Cortex of kidney (tissue), 1 donor: ENCODE measurements at places on chromosomes 12 and 14.

DNA sequence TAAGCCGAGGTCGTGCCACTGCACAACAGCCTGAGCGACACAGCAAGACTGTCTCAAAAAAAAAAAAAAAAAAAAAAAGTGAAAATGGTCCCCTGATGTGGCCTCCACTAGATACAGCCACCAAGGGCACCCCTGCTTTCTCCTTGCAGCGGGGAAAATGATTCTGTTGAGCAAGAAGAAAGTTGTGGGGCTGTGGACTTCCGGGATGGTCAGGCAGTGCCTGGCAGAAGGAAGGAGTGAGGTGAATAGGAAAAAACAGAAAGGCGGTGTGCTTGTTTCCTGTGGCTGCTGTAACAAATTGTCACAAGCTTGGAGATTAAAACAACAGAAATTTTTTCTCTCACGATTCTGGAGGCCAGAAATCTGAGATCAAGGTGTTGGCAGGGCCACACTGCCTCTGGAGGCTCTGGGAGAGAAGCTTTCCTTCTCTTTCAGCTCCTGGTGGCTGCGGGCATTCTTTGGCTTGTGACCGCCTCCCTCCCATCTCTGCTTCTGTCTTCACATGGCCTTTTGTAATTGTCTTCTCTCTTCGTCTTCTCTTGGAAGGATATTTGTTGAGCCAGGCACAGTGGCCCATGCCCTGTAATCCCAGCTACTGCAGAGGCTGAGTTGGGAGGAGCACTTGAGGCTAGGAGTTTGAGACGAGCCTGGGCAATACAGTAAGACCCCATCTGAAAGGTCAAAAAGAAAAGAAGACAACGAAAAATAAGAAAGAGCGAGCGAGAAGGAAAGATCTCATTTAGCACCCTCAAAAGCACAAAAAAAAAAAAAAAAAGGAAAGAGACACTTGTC, 116.6 kb upstream of the MED13L start:
- no peak for DNase-seq

DNA sequence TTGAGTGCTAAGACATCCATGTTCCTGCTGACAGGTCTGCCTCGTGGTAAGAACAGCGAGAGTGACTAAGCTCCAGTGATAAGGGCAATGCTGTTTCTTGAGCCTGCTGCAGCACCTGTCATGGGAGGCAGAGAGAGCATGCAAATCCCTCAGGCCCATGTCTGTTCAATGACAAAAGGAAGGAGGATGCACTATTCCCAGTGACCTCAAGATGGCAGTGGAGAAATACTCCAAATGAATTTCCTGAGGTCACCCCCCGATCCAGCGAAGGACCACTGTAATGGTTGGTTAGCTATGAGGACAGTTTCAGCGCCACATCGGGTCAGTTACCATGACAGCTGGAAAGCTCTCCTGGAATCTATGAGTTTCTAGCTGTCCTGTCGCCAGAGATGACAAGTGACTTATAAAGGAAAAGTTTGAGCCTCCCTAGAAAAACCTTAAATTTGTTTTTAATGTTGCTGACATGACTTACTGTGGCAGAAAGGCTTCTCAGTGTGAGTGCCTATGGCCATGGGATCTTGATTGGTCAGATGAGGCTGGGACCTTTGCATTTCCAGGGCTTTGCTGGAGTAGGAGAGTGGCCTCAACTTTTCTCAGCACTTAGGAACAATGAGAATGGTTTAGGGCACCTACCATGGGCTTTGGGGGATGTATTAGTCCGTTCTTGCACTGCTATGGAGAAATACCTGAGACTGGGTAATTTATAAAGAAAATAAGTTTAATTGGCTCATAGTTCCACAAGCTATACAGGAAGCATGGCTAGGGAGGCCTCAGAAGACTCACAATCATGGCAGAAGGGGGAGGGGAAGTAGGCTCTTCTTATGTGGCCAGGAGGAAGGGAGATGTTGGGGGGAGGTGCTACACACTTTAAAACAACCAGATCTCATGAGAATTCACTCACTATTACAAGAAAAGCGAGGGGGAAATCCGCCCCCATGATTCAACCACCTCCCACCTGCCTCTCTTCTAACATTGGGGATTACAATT, 88.0 kb upstream of the TMEM260 start:
- no peak for DNase-seq

DNA sequence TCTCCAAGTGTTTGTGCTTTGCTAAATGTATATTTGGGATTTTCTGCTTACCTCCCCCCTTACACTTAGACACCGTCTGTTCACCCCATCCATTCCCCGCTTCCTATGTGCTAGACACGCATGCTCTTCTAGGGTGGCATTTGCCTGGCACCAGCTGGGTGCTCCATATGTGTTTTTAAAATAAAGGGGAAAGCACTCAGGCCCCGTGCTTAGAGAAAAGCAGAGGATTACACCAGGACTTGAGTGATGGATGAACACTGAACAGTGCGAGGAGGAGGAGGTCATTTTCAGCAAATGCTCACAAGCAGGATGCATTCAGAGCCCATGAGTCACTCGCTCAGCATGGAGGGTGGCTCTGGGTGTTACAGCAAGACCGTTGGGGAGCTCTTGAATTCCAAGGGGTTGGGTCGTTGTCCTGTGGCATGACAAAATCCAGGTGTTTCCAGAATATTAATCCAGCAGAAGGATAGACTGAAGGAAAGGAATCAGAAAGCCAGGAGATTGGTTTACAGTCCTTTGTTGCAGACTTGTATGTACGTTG, 2.9 kb upstream of the BDKRB1 start:
- no peak for DNase-seq

- no peak for DNase-seq
Measured at GRCh38 chr12:66371982-66372381, 69.7 kb downstream of the HELB start.

DNA sequence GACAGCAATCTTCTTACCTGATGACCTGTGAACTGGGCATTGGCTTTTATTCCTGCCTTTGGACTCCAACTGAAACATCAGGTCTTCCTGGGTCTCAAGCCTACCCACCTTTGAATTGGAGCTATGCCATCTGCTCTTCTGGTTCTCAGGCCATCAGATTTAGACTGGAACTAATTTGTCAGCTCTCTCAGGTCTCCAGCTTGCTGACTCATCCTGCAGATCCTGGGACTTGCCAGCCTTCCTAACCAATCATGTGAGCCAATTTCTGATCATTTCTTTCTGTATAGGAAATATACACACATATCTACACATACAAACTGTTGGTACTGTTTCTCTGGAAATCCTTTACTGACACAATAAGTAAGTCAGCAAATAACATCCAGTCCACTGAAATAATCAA, 65.3 kb upstream of the TSPAN8 start:
- no peak for DNase-seq

GRCh38 chr12:2017546-2018337, 13.5 kb upstream of the DCP1B start:
- DNase-seq, result no peak

DNA sequence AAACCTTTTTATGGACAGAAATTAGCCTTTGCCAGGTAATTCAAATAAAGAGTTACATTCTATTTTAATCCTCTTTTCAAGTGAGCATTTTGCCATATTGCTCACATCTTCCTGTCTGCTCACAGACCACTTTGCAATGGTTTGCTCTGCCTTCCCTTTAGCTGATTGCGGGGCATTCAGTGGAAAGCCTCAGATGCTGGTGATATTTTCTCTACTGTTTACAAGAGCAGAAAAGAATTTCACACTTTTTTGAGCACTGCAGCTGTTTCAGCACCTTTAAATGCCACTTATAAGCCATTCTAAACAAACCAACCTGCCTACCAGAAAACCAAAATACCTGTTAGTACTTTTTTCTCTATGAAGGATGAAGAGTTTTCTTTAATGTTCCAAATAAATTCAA, 195.7 kb upstream of the LRIG3 start:
- no peak for DNase-seq

DNA sequence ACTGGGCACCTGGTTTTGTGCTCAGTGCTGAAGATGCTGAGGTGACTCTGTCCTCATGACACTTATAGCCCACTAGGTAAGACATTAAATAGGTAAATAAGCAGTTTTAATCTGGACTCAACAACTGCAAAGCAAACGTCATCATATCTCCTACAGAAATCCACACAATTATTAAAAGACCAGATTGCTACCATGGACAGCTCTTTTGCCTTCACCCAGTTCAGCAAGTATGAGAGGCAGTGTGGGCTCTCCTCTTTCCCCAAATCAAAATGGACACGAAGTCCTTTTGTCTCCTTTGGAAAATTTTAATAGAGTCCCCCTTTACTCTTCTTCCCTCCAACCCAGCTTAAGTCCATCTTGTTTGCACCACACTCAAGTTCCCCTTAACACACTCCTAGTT, 171.1 kb downstream of the RPAP3 start:
- no peak for DNase-seq

DNA sequence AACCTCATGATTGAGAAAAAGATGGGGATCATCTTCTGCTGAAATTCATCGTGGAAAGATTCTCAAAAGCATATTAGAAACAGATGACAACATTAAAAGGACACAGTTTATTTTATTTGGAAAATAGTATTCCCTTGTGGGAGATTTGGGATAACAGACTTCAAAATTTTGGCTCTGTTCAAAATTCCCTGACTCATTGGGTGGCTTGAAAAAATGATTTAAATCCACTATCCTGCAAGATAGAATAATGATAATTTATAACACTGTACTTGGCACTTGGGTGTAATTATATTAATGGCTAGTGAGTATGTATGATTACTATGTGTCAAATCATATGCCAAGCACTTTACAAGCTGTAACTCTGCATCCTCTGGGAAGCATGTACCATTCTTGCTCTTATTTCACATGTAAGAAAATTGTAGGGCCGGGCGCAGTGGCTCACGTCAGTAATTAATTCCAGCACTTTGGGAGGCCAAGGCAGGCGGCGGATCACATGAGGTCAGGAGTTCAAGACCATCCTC, 128.8 kb downstream of the LMNTD1 start:
- DNase-seq, result no peak

GRCh38 chr14:36442824-36443241, 77.2 kb downstream of the NKX2-1 start:
- no peak for DNase-seq

- no peak for DNase-seq
Measured at GRCh38 chr12:121145221-121145620, 12.5 kb downstream of the P2RX7 start.

GRCh38 chr12:6265038-6265405, 45.5 kb upstream of the PLEKHG6 start:
- DNase-seq, result no peak

DNA sequence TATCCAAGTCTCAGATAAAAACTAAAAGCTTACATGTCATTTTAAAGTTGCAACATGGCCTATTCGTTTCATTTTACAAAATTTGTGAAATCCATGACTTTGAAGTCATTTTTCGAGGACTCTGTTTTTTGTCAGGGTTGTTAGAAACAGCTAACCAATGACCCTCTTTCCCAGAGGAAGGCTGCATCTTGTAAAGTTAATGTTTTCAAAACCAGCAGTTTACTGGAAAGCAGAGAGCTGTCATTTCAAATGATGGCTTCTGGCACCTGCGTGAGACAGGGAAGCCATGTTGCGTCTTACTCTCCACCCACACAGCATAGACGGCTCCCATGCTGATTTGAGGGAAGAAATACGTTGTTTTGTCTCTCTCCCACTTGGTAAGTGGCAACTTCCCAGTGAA, 50.1 kb upstream of the RTRAF start:
- no peak for DNase-seq

DNA sequence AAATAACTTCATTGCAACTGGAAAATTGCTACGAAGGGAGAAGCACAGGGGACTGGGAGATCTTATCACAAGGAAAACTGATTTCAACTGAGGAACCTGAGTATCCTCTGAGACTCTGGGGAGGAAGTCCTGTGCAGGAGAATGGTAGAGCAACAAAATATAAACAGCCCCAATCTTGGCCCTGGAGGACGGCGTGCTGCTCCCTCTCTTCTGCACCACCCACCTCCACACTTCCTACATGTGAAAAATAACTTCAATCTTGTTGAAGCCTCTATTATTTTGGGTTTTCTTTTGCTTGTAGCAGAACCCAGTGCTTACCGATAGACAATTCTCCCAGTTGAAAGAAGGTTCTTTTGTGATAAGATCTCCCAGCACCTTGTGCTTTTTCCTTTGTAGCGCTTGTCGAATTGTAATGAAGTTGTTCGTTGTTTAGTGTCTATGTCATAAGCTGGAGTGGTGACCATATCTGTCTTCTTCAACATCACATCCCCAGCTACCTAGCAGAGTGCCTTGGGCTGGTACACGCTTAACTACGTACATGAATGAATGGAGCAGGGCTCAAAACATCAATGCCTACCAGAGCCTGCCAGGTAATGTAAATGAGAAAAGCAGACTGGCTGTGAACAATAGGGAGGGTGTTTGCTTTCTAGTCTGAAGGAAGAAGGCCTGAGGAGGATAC, 2.8 kb upstream of the CD4 start:
- no peak for DNase-seq

- no peak for DNase-seq
Measured at GRCh38 chr12:30437616-30438015, 258.1 kb downstream of the IPO8 start.

DNA sequence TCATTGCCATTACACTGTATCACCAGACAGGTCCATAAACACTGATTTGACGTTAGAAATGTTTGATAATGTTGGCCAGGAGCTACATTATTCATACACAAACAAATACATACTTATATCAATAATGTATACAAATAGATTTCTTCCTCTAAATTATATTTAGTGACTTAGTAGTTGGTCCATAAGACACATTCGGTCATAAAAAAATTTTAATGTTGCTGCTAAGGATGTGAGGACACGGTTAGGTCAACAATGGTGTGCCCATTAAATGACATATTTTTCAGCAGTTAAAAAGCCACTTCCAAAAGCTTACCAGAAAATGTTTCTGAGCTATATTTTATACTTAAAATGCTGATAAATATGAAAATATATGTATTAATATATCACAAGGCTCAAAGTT, 1148.7 kb upstream of the TMEM132C start:
- no peak for DNase-seq

GRCh38 chr14:22769369-22769768, 2.9 kb downstream of the OXA1L start:
- DNase-seq, result no peak

GRCh38 chr12:108933949-108934348, 54.1 kb downstream of the DAO start:
- DNase-seq, result no peak

DNA sequence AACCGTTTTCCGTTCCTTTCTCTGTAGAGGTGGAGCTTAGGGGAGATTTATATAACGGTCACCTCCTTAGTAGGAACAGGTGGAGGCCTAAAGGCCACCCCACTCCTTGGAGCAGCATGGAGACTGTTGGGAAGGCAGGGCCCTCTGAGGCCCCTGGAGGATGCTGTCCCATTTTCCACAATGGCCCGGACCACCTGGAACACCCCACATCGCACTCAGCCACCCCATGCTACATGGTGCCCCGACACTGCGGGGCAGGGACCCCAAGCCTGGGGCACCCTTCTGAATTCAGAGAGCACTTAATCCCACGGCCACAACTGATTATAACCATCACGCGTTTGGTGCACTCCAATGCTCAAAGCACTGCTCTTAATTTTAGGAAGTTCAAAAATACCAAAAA, 41.4 kb downstream of the C14orf132 start:
- no peak for DNase-seq
